ENCODE measurements at places on chromosomes 2 and 18. TPM values are rescaled to one million over a fixed set of nuclear protein-coding genes. Genes with fewer than 3 reads are reported as not detected.

The KIF1A gene
- 1.8 TPM for polyA plus RNA-seq

The EVA1A gene
- polyA plus RNA-seq, result 32.3 TPM

The FEV gene
- polyA plus RNA-seq, result not detected

The OR6B2 gene
- polyA plus RNA-seq, result not detected

The INPP4A gene
- polyA plus RNA-seq, result 21.5 TPM

The ATP6V1C2 gene
- 3.5 TPM for polyA plus RNA-seq

The ZNF516 gene
- 40.7 TPM for polyA plus RNA-seq

The POLE4 gene
- polyA plus RNA-seq, result 56.3 TPM

The PRKAG3 gene
- polyA plus RNA-seq, result not detected

The RPRM gene
- polyA plus RNA-seq, result 1.7 TPM

DNA sequence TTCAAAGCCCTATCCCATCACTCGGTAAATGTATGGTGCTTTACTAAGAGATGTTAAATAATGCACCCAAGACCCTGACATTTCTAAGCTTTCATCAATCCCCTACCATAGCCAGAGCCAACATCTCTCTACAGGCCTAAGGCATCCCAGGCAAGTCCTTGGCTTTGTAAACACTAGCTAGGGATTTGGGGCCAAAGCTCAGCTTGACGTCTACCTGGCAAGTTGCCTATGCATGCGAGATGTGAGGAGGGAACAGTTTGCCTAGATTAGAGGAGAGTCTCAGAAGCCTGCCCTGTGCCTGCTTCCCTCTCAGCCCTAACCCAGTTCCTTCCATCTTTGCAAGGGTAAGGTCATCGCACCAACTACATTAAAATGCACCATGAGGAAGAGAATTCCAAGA is 221.5 kb upstream of the NCKAP5 start:
- no peak for DNase-seq

GRCh38 chr2:134290358-134290757 is 36.5 kb downstream of the MGAT5 start:
- DNase-seq, result no peak

DNA sequence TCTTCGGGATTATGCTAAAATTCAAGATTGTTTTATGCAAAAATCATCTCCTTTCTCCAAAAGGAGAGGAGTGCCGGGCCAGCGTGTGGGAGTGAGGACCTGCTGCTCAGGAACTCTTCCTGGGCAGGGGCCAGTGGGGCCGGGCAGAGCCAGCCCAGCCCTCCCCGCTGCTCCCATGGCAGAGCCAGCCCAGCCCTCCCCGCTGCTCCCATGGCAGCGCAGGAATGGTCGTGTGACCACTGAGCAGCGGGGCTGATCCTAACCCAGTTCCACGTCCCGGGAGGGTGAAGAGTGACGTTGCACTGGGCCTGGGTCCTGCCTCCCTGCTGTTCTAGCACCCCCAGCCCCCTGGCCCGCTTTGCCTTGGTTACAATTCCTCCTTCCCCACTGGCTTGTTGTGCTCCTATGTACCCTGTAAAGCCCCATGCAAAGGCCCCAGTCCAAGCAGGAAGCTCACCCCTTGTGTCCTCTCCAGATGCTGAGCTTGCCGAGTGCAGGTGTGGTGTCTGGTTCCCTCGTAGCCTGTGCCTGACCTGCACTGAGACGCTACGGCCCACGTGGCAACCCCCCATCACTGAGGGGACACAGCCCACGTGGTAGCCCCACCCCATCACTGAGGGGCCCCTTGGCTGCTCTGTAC is 11.4 kb upstream of the NEU4 start:
- DNase-seq, result no peak

DNA sequence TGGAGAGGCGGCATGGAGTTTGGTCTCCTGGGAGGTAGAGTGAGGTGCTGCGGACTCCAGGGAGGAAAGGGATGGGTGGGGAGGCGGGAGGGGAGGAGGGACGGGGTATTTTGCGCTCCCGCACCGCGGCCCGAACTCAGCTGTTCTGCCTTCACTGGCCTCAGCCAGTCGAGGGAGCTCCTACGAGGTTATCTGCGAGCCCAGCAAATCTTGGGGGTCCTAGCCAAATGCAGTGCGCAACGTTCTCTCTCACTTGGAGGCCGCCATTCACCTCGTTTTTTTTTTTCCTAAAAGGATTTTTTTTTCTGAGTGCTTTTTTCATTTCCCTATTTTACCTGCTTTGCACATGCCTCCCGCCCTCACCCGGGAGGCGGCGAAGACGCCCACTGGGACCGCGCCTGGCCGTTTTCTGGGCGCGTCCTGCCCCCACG is 877 bp upstream of the BCL2L11 start:
- no peak for DNase-seq

DNA sequence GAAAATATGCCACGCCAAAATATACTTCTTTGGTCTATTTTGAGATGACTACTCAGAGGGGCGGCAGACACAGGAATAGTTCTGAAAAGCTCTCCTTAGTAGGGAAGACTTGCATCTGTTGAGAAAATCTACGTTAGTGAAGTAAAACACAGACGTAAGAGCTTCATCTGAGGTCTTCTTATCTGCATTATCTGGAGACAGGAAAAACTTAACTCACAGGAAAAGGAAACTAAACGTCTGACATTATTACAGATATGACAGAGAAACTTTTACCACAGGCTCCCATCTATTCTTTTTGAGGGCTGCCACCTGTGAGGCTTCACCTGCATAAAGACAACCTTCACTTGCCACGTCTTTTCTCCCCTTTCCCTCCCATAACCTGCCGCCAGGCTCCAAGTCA is 1295.7 kb downstream of the LRP1B start:
- no peak for DNase-seq

DNA sequence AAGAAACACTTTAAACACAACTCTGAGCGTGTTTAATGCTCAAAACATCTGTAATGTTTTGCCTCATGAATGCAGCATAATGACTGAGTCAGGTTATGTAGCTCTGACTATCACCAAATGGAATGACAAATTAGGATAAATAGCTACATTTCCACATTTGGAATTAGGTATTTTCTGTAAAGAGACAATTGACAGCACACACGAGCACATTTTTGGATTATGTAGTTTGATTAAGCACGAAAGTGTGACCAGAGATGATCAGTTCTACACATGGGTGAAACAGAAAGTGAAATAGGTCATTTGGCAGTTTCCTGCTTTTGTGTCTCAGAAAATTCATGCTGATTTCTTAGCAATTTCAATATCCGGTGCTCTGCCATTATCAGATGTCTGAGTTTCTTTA is 29.0 kb downstream of the LPIN1 start:
- DNase-seq, result no peak

GRCh38 chr18:9691235-9691634 is 16.9 kb upstream of the RAB31 start:
- no peak for DNase-seq

DNA sequence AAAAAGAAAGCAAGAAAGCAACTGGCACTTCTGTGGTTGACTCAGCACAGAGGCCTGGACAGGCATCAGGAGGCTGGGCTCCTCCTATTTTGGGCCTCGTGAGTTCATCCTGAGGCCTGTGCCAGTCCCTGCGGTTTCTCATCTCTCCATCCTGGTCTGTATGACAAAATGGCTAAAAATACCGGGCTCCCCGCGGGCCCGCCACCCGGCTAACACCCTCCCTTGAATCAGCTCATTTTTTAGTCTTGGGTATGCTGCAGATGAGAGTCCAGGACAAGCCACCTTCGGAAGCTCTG is 62.3 kb upstream of the YWHAQ start:
- no peak for DNase-seq

- no peak for DNase-seq
These were observed 72.0 kb downstream of the RIF1 start for GRCh38 chr2:151481744-151482143.

- peak; percentile 32 for DNase-seq
These were observed 1280.5 kb upstream of the ZEB2 start for GRCh38 chr2:145800151-145801091.

- DNase-seq, result peak; percentile 55
These were observed 27.3 kb upstream of the INHBB start for GRCh38 chr2:120318626-120319025.

DNA sequence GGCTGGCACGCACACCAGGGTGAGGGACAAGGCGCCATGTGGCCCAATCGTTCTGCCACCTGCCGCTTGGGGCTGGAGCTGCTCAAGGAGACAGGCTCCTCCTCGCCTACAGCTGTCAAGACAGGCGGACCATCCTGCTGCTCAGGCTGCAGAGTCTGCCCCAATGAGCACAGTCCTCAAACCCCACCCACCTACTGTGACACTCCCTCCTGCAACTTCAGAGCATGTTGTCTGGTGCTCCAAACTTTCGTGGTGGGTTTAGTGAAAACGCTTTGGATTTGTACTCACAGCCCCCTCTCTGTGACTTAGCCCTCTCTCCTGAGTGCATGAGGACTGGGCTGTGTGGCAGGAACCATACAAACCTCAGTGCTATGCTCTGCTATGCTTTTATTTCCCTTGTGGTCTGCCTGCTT is 23.2 kb upstream of the SLC35F6 start:
- peak; percentile 55 for DNase-seq

DNA sequence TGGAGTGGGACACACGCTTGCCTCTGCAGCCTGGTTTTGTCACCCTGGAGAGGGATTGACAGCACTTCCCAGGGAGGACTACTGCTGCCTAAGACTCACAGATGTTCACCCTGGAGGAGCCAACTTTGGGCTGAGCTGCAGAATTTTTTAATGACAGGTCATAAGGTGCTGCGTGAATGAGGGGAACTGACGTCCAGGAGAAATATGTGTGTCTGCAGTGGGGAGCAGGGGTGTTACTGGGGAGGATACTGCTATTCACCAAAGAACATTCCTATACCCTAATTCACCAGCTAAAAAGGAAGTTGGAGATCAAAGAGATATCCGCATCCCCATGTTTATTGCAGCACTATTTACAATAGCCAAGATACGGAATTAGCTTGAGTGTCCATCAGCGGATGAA is 144.4 kb downstream of the MGAT5 start:
- no peak for DNase-seq

DNA sequence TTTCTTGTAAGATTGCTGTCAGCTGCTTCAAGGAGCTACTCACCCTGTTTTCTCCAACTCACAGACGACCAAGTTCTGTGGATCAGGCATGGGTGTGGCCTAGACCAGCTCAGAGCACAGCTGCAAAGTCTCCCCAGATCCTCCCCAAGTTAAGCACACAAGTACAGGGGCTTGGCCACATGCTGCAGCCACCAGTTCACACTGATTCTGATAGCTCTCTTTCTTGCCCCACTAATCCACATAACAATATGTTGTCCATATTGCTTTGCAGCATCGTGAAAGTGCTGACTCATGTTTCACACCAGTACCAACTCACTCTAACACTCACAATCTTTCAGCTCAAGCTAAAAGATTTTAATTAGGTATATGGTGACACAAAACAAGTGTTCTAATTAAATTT is 437.0 kb downstream of the PARD3B start:
- no peak for DNase-seq

DNA sequence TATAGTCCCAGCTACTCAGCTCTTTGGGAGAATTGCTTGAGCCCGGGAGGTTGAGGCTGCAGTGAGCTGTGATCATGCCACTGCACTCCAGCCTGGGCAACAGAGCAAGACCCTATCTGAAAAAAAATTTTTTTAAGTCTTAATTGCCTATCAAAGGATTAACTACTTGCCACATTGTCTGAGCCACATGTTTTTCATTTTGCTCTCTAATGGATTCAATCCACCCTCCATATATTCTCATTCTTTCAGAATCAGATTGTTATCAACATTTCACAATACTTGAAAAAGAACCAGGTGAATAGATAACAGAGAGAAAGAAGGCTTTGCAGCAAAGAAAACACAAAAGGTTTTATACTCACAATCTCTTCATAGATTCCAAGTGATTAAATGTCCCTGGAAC is 61.0 kb downstream of the PXDN start:
- DNase-seq, result no peak

DNA sequence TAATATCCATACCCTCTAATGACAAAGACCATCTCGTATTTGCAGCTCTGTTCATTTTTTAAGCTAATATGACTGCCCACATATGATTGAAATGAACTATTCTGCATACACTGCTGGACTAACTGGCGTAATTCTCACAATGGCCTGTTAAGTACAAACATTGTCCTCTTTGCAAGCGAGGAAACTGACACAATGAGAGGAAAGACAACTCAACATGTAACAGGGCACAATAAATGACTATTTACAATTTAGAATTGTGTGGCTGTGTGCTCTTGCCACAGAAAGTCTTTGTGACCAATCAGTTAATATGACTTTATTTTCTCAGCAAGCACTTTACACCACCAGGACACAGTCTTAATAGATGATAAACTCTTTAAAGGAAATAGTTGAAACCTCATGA is 498.0 kb downstream of the CNTNAP5 start:
- no peak for DNase-seq

DNA sequence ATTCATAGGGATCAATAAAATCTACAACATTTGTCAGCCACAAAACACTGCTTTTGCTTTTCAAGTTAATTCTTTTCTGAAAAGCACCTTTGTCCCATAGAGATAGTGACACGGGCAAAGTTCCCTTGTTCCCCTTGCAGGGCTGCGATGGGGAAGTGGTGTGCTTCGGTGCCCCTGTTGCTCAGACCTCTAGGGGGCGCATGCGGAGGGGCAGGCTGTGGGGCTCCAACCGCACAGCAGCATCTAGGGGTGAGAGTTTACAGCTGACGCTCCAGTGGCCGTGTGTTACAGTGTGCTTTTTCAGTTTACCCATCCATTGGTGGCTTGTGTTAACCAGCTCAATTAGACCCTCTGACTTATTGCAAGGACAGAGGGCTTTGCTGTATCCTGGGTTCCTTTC is 1432.2 kb upstream of the ACVR2A start:
- no peak for DNase-seq

DNA sequence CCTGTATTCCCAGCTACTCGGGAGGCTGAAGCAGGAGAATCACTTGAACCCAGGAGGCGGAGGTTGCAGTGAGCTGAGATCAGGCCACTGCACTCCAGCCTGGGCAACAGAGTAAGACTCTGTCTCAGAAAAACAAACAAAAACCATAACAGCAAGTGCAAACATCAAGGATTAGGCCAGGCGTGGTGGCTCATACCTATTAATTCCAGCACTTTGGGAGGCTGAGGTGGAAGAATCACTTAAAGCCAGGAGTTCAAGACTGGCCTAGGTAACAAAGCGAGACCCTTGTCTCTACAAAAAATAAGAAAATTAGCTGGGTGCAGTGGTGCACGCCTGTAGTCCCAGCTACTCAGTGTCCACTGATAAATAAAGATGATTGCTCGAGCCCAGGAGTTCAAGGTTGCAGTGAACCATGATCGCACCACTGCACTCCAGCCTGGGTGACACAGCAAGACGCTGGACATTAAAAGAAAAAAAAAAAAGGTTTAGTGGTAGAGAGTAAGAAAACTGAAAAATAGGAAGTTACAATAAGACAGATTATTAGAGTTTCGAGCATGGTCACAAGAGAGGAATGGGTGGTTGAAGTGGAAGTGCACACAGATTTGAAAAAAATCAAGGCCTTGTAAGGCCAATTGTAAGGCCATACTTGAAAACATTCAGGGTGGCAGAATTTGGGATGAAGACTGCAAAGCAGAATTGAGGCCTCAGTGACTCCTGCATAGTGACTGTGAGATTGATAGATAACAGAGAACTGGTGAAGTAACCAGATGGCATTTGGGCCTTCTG is 6.4 kb upstream of the KCMF1 start:
- DNase-seq, result no peak

DNA sequence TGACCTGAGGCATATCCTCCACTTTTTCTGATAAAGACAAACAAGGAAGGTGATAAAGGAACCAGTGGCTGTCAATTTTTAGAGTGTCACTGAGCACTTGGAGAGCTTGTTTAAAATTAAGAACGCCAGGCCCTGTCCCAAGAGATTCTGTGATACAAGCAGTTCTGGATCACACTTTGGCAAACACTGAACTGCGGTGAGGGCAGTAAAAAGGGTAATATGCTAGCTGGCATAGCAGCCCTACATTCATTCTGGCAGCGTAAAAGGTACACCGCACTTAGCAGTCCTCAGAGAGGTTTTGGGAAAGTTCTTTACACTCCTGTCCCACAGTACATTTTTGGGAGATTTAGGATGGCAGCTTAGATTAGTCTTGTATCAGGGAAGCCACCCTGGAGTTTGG is 101.3 kb upstream of the CCDC150 start:
- DNase-seq, result no peak

All from right lung (tissue), 10 donors.